ENCODE measurements at places on chromosomes 2 and 18.
A peak's percentile ranks its signal among the peaks of the same experiment; 100 is the strongest.

GRCh38 chr2:136246086-136246669 lies 128.2 kb upstream of the CXCR4 start:
- DNase-seq, result no peak

- DNase-seq, result no peak
Observed at GRCh38 chr18:54616220-54616848, 25.3 kb downstream of the DYNAP start.

DNA sequence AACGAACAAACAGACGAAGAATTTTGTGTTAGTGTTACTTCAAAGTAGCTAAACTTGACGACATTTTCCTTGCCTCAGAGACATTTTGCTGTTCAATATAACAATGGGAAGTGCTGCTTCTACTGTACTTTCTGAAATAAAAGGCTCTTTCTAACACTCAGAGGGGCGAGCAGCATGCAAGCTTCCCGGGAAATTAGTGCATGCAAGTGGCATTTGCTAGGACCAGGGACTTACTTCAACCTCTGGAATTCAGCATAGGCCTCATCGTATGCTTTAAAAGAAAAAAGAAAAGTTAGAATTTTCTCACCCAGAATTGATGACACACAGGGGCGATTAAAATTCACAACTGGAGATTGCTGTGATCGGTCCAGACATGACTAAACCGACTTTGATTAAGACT lies 62.5 kb upstream of the LPIN2 start:
- no peak for DNase-seq

- DNase-seq, result no peak
Observed at GRCh38 chr2:149857344-149857743, 269.8 kb upstream of the MMADHC start.

DNA sequence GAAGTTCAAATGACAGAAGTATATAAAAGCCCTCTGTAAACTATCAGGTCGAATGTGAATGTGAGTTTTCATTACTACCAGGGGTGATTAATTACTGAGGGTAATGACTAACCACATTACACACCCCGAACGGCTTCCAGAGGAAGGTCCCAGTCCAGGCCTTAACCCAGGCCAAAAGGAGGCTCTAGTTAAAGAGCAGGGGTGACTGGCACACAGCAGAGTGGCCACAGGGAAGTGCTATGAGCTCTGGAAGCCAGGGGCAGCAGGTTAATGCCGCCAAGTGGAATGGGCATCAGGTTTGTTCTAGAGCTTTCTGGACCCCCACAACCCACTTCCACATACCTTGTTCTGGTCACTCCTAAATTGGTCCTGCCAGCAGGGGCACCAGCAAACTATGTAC lies 87.7 kb downstream of the BCL11A start:
- no peak for DNase-seq

GRCh38 chr2:230957756-230958391 lies 32.8 kb upstream of the GPR55 start:
- no peak for DNase-seq

DNA sequence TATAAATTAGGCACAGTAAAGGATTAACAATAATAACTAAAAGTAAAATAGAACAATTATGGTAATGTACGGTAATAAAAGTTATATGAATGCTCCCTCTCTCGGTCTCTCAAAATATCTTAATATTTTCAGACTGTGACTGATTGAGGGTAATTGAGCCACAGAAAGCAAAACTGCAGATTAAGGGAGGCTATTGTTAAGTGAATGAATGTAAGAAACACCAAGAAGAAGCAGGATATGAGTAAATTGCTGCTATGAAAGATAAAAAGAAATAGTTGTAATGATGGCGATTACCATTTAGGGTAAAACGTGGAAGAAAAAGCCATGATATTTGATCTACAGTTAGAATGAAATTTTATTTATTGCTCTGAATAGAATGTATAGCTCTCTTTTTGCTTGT lies 24.1 kb downstream of the GULP1 start:
- no peak for DNase-seq

DNA sequence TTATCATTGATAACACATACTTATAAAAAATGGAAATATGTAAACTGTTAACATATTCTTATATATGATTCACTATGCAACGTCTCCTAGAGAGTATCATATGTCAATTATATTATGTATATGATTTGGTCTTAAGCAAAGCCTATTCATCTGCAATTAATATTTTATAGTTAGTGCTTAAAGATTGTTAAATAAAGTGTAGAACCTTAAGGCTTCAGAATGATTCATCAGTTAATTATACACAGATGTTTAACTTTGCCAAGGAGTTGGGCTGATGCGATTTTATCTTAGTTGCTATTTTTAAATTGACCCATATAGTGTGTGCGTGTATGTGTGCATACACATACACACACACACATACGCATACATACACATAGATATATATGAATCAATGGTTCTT lies 323.1 kb downstream of the RBM43 start:
- no peak for DNase-seq

DNA sequence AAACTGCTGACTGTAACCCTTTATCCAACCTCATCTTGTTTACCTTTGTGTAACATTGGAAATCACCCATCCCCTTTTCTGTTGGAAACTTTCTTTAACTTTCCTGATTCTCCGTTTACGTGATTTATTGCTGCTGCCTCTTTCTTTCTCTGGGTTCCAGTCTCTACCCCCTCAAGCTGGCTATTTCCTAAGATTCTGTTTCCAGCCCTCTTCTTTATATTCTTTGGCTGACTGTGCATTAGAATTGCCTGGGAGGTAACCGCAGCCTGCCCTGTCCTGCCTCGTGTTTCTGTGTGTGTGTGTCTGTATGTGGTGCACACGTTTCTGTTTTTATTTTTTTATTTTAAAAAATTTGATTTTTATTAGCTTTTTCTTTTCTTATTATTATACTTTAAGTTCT lies 229.2 kb downstream of the PLCL1 start:
- no peak for DNase-seq

- DNase-seq, result no peak
Observed at GRCh38 chr18:69949538-69949936, 1.9 kb upstream of the CD226 start.

DNA sequence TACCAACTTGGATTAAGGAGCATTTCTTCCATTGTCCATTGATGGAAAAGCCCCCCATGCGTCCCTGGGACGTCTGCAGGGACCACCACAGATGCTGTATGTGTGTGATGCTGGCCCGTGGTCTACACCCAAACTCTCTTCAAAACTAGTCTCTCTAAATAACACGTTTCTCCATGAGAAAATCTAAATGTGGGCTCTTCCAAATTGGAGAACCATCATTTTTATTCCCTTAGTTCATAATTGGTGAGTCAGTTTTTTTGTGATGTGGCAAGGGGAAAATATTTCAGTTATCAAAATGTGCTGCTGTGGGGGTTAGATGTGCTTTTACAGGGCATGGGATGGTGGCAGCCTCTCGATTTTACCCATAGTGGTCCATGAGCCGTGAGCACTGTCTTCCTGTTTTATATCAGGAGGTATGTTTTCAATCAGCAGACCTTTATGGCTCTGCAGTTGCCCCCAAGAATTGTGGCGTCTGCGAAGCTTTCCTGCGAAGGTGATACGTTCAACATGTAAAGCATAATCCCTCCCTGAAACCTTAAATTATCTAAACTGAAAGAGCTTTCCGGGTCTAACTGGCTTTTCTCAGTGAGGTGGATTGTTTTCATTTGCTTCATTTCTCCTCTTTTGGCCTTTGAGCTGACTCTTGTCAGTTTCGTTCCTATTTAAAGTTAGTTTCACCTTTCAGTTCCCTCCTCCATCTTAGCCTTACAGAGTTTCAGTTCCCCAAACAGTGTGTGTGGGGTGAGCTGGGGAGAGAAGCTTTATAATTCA lies 78.4 kb downstream of the SETBP1 start:
- no peak for DNase-seq

GRCh38 chr2:186347472-186347871 lies 138.6 kb upstream of the ZC3H15 start:
- no peak for DNase-seq

- DNase-seq, result no peak
Observed at GRCh38 chr18:79305911-79306310, 89.8 kb upstream of the NFATC1 start.

DNA sequence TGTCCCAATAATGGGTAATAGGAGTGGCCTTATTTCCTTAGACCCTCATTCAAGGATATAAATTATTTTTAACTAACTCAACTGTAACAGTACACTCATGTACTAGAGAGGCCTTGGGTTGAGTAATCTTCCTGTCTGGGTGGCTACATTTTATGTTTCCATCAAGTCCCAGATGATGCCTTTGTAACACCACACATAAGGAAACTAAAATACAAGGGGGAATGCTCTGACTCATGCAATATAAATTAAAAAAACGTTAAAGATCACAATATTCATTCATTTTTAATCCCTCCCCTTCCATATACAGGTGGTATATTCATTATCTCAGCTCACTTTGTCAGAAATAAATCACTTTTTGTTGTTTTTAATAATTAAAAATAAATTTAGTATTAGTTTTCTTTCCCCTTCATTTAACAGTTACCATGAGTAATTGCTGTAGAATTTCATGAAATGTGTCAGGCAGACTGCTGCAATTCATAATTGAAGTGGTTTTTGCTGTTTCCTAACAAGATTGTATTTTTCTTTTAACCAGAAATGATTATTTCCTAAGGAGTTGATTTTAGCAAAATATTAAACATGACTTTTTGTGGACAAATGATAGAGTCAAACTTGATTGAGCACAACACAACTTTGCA lies 1403.6 kb downstream of the SUCLG1 start:
- no peak for DNase-seq

- DNase-seq, result no peak
Observed at GRCh38 chr2:121906170-121906569, 150.7 kb downstream of the TSN start.

- no peak for DNase-seq
Observed at GRCh38 chr2:239776436-239777005, 248.6 kb downstream of the NDUFA10 start.

- no peak for DNase-seq
Observed at GRCh38 chr18:76764291-76764901, 58.0 kb upstream of the ZNF236 start.

- no peak for DNase-seq
Observed at GRCh38 chr2:227280895-227281294, 44.2 kb upstream of the MFF start.

- no peak for DNase-seq
Observed at GRCh38 chr2:11466307-11467128, 557 bp upstream of the E2F6 start.

DNA sequence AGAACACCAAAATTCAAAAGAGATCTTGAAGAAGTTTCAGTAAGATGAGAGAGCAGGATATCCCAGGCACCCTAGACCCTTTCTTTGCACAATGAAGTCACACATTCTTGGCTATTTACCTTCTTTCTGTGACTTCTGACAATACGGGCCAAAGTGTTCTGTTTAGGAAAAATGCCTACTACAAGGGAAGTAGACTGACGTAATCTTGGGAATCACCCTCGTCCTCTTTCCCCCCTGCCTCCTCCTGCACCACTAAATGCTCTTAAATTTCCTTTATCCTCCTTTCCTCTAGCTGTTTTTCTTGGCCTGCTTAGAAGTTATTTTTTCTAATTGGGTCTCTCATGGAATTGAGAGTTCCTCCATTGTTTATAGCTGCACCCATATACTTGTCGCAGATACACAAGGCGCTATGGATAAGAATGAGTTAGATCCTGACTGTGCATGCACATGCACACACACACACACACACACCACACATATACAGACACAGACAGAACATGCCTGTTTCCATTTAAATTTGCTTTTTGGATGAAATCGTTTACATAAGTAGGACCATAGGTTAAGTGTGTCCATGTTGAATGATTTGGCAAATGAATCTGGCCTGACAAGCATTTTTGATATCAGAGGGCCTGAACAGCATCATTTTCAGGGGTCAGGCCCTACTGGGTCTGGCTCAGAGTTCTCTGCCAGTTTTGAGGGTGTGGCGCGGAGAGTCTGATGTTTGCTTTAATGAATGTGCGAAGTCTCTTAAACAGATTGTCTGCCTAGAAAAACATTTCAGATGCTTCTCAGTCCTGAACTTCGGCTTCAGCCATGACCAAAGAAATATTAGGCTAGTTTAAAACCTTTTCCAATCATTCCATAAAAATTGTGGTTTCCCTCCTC lies 131.9 kb upstream of the NT5C1B start:
- DNase-seq, result no peak

- DNase-seq, result peak; percentile 61
Observed at GRCh38 chr18:24270937-24271380, 126.7 kb downstream of the OSBPL1A start.

GRCh38 chr18:3248062-3248657 lies 559 bp downstream of the MYL12A start:
- peak; percentile 76 for DNase-seq

- no peak for DNase-seq
Observed at GRCh38 chr18:48099481-48100164, 169.2 kb upstream of the SMAD2 start.

DNA sequence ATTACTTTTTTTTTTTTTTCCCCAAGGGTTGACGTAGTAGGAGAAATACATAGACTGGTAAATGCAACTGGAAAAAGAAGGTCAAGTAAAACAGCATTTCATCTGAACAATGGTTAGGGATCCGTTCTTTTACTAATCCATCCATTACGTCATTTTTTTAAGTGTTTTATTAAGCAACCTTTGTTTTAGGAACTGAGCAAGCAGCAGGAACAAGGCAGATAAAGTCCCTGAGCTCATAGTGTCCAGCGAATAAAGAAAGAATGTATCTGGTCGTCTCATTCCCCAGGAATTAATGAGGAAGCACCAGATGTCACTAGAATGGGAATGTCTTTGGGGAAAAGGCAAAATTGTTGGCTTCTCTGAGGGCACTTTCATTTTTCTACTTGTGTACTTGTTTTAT lies 842.4 kb downstream of the TDRD15 start:
- no peak for DNase-seq

DNA sequence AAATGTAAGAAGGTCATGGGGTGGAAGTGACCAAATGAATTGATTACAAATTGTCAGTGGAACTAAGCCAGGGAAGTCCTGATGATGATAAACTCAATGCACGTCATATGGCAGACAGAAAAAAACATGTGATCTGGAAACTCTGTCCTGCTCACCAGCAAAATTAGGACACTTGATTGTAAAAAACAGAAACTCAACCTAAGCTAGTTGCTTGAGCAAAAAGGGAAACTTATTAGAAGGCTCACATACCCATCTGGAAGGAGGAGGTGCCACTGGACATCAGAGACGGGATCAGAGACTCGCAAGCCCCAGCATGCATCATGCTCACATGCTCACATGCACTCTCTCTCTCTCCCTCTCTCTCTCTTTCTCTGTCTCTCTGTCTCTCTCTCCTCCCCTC lies 96.8 kb downstream of the SP3 start:
- no peak for DNase-seq

DNA sequence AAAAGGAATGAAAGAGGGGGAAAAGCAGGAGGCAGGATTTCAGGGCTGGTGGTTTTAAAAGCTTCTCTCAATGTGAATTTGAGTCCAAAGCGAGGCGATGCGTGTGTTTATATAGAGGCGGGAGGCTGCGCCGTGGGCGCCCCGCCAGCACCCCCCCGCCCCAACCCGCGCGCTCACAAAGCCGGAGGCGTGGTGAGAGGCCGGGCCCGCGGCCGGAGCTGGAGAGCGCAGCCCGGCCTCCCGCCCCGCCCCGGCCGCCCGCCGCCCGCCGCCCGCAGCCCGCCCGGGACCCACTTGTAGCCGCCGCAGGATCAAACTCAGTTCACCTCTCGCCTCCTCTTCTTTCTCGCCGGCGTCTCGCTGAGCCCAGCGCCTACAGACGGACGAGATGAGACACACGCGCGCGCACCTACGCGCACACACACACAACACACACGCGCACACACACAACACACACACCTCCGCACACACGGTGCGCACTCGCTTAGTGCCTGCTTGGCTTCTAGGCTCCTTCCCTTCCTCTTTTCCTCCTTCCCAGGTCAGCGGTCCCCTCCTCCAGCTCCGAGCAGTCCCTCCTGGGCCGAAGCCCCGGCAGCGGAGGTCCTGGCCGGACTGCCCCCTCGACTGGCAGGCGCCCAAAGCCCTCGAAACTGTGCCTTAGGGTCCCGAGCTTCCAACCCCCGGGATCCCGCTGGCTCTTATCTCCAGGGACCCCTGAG lies 1.3 kb upstream of the CYP26B1 start:
- peak; percentile 85 for DNase-seq
